PC-9 (cell line): ENCODE measurements at places on chromosomes 5 and 9. TPM values are rescaled to one million over a fixed set of nuclear protein-coding genes. Genes with fewer than 3 reads are reported as not detected.

Gene IPPK
- 12.3 TPM in 2 replicates for total RNA-seq

Gene COL5A1
- total RNA-seq: 15.2 and 32.8 TPM in 2 replicates

Gene RNF38
- 15.2 and 17.5 TPM in 2 replicates for total RNA-seq

GRCh38 chr5:81650987-81651386, 99.9 kb downstream of the SSBP2 start:
- no peak overlapping the region for H3K4me3 ChIP-seq
- no peaks in the 10 kb centered on the region for H3K27me3 ChIP-seq
- DNase-seq: no peak
- no peaks in the 10 kb centered on the region for H3K36me3 ChIP-seq
- H3K27ac ChIP-seq: no peak overlapping the region

DNA sequence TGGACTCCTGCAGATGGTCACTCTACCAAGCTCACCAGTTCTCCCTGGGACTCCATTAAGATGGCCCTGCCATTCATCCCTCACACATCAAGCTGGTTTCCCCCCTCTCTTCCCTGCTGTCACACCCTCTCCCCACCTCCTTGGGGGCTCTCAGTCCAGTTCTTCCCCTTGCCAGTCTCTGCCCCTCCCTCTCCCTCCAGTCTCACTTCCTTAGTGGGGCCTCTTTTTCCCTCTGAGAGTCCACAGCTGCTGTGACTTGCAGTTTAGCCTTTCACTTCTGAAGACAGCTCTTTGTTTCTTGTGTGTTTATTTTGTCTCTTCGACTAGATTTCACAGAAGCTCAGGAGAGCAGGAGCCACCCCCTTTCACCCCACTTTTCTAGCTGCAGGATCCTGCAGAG, 10.5 kb downstream of the DOCK2 start:
- H3K27me3 ChIP-seq: no peaks in the 10 kb centered on the region
- H3K4me3 ChIP-seq: no peak overlapping the region
- no peak for DNase-seq
- H3K4me1 ChIP-seq: no peaks in the 10 kb centered on the region
- no peaks in the 10 kb centered on the region for H3K36me3 ChIP-seq
